Anterior cingulate cortex (tissue), 58 donors: ENCODE measurements at places on chromosomes 16 and 17.

DNA sequence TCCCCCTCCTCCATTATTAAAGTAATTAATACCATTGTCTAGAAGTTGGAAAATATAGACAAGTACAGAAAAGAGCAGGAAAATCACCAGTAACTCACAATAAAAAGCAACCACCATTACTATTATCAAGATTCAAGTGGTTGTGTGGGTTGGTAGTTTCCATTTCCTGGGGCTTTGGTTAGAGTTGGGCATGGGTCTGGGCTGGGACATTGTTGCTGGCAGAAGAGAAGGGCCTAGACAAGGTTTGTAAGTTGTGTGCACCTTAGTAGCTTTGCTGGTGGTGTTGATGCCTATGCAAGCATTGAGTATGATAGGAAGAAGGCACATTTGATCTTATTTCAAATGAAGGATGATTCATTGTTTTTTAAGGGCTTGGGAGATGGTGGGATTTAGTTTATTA lies 25.4 kb upstream of the NFATC3 start:
- DNase-seq = no peak

GRCh38 chr16:50688867-50689266 lies 4.5 kb upstream of the NOD2 start:
- no peak for DNase-seq

- DNase-seq = peak; percentile 35
Measured at GRCh38 chr17:2412561-2413021, 11.7 kb upstream of the MNT start.

DNA sequence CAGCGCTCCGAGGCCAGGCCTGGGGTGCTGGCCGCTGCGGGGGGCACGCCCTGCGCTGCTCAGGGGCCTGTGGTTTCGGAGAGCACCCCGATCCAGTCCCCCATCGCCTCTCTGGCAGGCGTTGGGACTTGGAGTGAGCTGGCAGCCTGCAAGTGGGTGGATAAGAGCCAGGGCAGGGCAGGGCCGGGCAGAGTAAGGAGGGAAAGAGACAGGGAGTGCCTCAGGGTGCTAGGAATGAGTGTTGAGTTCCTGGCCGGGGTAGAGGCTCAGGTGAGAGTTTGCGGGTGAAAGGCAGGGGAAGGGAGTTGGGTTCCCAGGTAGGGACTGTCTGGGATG lies 1.3 kb downstream of the CDH13 start:
- DNase-seq = no peak

GRCh38 chr17:9974448-9975381 lies 69.6 kb upstream of the RCVRN start:
- DNase-seq = no peak

GRCh38 chr17:6021011-6021400 lies 49.2 kb upstream of the WSCD1 start:
- DNase-seq = no peak

DNA sequence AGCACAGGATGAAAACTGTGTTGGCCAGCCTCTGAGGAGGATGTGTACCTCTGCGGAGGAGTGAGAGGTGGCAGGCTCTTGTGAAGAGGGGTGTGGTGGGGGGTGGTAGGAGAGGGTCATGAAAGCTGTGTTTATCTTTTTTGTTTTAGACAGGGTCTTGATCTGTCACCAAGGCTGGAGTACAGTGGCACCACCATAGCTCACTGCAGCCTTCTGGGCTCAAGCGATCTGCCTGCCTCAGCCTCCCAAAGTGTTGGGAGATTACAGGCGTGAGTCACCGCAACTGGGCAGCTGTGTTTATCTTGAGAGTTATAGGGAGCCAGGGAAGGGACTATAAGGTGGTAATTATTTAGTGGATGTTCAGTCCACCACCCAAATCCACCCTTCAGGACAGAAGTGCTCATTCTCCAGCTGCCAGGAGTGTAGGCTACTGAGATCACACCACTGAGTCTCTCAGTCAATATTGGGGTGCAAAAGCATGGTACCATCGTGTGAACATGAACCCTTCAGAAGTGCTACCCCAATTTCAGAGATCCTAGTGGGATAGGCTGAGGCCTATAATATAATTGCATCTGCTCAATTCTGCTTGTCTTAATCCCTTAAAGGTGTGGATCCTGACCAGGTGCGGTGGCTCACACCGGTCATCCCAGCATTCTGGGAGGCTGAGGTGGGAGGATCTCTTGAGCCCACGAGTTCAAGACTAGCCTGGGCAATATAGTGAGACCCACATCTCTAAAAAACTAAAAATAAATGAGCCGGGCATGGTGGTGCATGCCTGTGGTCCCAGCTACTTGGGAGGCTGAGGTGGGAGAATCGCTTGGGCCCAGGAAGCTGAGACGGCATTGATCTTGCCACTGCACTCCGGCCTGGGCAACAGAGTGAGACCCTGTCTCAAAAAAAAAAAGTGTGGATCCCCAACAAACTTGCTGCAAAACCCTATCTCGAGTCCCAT lies 788 bp upstream of the EXOC3L1 start:
- DNase-seq = no peak

DNA sequence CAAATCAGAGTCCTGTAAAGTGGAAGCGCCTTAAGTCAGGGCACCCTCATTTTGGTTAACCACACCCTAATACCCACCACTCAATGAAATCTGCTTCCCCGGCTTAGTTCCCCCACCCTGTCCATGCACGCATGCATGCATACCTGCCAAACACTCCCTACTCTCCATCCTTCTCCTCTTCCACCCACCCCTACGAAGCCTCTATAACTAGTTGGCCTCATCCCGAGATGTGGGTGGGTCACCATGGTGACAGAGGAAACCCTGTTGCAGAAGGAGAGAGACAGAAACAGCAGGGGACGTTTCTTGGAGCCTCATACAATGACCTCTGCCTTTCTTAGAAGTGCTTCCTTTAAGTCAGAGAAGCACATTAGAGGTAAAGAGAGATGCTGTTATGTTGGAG lies 46.8 kb upstream of the DNAH9 start:
- no peak for DNase-seq

GRCh38 chr16:23700509-23700908 lies 12.5 kb downstream of the ERN2 start:
- no peak for DNase-seq

GRCh38 chr17:63679214-63679613 lies 20.7 kb downstream of the LIMD2 start:
- no peak for DNase-seq

- DNase-seq = no peak
Measured at GRCh38 chr17:65220732-65221131, 83.6 kb downstream of the RGS9 start.

DNA sequence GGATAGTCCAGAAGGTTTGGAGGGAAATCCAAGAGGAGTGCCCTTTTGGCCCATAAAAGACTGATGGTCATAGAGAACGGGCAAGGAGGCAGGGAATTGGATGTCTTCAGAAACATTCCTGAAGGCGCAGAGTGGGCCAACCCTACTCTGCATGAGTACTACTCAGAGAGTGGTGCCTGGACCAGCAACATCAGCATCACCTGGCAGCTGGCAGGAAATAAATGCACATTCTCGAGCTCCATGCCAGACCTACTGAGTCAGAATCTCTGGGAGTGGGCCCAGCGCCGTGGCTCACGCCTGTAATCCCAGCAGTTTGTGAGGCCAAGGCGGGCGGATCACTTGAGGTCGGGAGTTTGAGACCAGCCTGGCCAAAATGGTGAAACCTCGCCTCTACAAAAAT lies 27.1 kb upstream of the SLC39A11 start:
- no peak for DNase-seq

- DNase-seq = no peak
Measured at GRCh38 chr17:31488264-31488981, 96.9 kb downstream of the RAB11FIP4 start.

- no peak for DNase-seq
Measured at GRCh38 chr16:14497245-14498082, 132.6 kb downstream of the PARN start.

GRCh38 chr16:66408163-66409048 lies 18.7 kb upstream of the BEAN1 start:
- no peak for DNase-seq

DNA sequence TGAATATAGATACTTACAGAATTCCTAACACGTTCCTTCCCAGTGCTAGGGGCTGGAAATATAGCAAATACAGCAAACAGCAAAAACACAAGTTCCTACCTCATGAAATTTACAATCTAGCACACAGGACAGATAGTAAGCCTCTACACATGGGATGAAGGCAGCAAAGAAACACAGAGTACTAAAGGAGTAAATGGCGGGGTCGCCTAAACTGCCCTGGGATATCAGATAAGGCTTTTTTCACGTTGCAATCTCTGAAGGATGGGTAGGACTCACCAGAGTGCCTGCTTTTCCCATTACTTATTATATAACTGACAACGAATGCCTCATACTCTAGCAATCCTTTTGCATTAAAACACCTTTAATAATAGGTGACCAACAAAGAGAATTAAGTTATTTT lies 19.8 kb downstream of the CEP112 start:
- DNase-seq = no peak

GRCh38 chr17:38418693-38419507 lies 9.4 kb upstream of the ARHGAP23 start:
- no peak for DNase-seq

GRCh38 chr17:83107656-83108048 lies 28.2 kb downstream of the METRNL start:
- no peak for DNase-seq

DNA sequence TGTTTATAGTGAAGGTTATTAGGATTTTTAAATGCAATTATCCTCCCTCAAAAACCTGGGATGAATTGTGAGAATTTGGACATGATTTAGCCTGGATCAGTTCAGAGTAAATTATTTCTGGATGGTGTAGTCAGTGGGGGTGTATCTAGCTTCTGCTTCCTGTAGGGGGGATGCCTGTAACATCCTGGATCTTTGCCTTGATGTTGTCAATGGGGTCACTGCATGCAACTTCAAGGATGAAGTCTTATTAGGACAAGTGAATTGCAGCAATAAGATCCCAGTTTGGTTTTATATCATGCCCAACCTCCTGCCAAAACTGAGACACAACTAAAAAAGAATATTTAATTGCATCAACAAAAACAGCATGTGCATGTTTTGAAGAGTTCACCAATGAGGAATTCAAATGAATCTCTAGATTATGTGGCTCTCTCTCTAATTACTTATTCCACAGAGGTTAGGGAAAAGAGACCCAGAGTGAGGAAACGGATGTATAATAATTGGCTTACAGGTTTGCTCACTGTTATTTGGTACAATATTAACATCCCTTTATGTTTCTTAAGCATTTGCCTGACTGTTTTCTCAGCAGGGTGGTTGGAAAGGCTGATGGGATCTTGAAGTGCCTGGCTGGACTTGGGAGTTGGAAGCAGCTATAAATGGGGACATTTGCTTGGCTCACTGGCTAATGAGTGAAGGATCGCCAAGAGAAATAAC lies 159.8 kb downstream of the HS3ST3B1 start:
- peak; percentile 1 for DNase-seq

- no peak for DNase-seq
Measured at GRCh38 chr17:3719265-3719664, 4.4 kb upstream of the HASPIN start.

DNA sequence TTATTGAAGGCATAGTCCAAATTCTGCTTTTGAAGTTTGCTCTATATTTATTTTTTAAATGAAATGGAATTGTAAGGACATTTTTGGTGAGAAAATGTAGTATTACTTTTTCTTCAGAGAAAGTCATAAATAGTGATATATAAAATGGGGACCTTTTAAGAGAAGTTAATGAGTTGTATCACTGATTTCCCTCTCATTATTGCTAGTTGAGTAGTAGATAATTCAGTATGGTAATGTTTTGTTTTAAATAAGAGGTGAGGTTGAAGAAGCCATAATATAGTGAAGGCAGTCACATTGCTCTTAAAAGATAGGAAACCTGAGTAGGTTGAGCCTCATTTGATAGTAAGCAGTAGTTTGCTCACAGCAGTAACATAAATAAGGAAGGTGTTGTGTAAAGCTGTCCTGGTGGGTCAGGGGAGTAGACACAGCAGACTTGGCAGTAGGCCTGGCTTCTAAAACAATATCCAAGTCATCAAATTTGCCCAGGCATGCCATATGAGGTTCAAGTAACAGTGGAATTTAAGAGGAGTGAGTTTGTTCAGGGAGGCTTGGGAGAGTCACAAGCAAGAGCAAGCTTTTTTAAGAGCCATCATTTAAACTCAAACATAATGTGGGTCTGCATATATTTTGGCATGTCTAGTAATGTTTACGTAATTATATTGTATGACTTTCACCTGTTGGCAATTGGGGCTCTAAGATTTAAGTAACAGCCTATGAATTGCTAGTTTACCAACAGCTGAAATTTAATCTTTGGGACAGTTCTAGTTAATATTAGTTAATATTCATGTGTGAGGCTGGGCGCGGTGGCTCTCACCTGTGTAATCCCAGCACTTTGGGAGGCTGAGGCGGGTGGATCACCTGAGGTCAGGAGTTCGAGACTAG lies 6.5 kb downstream of the NFATC3 start:
- no peak for DNase-seq

DNA sequence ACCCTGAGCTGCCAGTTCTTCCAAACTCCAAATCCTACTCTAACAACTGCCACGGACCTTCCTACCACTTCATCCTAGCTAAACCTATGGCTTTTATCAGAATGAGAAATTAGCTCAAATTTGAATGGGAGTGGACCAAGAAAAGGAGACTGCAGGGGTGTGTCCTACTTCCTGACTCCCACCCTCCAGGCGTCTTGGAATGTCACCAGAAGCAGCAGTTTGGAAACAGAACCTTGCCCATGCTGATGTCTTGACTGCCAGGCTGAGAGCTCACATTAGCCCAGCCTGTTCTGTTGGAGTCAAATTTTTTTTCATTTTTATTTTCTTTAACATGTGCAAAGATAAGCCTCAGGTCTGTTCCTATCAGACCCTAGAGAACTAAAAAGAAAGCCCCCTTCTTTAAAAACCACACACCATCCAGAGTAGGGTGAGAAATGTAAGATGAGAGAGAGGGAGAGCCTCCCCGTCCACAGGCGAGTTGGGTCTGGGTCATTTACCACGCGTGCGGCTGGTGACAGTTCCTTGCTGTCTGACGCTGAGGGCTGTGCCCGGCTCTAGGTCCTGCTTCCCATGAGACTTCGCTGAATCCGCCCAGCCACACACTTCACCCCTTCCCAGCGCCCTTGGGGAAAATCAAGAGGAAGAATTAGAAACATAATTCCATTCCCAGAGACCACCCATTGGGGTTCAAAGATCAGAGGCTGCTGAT lies 54.3 kb downstream of the WNT3 start:
- no peak for DNase-seq

GRCh38 chr16:29805232-29806098 lies 864 bp upstream of the MAZ start:
- peak; percentile 96 for DNase-seq

GRCh38 chr17:74761931-74762330 lies 13.5 kb downstream of the NHERF1 start:
- no peak for DNase-seq

DNA sequence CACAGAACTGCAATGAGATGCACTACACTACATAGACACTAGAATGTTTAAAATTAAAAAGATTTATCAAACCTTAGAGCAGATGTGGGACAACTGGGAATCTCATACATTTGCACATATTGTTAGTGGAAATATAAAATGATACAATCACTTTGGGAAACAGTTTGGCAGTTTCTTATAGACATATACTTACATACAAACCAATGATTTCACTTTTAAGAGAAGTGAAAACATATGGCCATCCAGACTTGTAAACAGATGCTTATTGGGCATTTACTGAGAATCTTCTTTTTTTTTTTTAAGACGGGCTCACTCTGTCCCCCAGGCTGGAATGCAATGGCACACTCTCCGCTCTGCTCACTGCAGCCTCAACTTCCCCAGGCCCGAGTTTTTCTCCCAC lies 50.1 kb downstream of the AXIN2 start:
- DNase-seq = no peak

GRCh38 chr16:52470585-52470984 lies 76.4 kb downstream of the TOX3 start:
- no peak for DNase-seq

- DNase-seq = no peak
Measured at GRCh38 chr17:63337579-63337978, 108.5 kb downstream of the CYB561 start.

- no peak for DNase-seq
Measured at GRCh38 chr17:63930951-63931575, 1.1 kb downstream of the CD79B start.
